ENCODE measurements at places on chromosomes 3 and 15. TPM values are rescaled to one million over a fixed set of nuclear protein-coding genes. Genes with fewer than 3 reads are reported as not detected.
A peak's percentile ranks its signal among the peaks of the same experiment; 100 is the strongest.

The SLC38A3 gene
- 8.3 TPM for total RNA-seq

The ZSCAN2 gene
- total RNA-seq, result 12.8 TPM

The ST8SIA2 gene
- 0.18 TPM for total RNA-seq

The ZNF660 gene
- total RNA-seq, result 4.6 TPM

- no peak for DNase-seq
Measured at GRCh38 chr3:172749230-172749965, 1.1 kb upstream of the ECT2 start.

The UCN2 gene
- not detected for total RNA-seq

DNA sequence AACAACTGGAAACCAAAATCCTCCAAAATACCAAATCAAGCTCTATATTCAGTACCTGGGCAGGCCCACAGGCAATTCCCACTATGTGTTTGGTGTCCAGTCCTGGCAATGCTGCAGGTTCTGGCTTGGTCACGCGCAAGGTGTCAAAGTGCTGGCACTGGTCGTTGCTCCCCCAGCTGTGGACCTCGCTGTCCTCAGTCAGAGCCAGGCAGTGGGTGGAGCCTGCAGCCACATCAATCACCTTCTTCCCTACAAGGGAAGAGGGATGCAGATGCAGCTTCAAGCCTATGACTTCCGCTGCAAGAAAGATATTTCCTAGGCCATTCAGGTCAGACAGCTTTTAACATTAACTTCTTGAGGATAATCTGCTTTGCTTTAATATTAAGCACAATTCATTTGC lies 61.3 kb downstream of the HERC2 start:
- no peak for DNase-seq

GRCh38 chr3:12158387-12159226 lies at the start of gene TIMP4:
TIMP4 (minus strand) TSS chr3:12158912; CDS start chr3:12158840, 72 bp downstream.
- peak; percentile 54 for DNase-seq

GRCh38 chr3:54986294-54986693 lies 58.4 kb upstream of the LRTM1 start:
- no peak for DNase-seq

The VEPH1 gene
- total RNA-seq, result not detected

DNA sequence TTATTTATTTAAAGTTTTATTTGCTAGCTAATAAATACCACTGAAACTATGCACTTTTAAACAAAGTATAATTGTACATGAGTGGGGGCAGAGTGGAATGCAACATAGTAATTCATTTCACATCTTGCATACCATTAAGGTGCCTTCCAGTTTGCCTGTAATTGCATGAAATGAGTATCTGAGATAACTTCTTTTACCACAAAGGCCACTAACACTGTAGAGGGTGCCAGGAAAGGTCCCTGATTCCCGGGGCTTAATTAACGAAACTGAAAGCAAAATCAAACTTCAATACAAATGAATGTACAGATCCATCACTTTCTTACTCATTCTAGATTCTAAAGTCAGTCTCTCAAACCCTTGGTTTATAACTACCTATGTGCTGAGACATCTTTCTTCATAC lies 2.1 kb downstream of the CD47 start:
- no peak for DNase-seq

GRCh38 chr15:41309226-41309905 lies 23.0 kb downstream of the OIP5 start:
- no peak for DNase-seq

GRCh38 chr3:143973259-143974021 lies 1.8 kb downstream of the DIPK2A start:
- no peak for DNase-seq

DNA sequence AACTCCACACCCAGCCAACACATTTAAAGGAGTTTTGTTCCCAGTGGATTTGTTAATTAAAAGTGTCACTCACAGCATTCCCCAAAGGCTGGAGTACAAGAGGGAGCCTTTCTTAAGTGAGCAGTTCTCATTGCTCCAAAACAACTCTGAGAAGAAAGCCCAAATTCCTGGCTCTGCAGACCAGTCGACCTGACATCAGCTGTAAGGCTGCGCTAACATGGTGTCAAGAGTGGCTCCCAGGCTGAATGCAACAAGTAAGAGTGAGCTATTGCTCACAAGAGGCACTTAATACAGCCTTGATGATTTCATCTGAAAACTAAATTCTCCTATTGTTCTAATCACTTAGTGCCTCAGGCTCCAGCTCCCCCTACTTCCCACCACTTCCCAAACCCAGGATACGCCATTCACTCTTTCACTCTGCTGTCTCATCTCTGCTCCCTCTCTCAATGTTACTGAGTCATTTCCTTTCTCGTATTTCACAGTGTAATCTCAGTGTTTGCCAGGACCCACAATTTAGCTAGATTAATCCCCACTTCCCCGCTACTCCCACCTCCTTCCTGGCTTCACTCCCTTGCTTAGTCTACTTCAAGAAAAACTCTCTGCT lies 81.8 kb downstream of the WWTR1 start:
- DNase-seq, result no peak

- DNase-seq, result no peak
Measured at GRCh38 chr3:184082465-184082864, 14.4 kb upstream of the HTR3E start.

The NUSAP1 gene
- 4.5 TPM for total RNA-seq

The SAXO2 gene
- 4.2 TPM for total RNA-seq

The GHRL gene
- 2.2 TPM for total RNA-seq
